ENCODE measurements at places on chromosomes 13 and 19.

DNA sequence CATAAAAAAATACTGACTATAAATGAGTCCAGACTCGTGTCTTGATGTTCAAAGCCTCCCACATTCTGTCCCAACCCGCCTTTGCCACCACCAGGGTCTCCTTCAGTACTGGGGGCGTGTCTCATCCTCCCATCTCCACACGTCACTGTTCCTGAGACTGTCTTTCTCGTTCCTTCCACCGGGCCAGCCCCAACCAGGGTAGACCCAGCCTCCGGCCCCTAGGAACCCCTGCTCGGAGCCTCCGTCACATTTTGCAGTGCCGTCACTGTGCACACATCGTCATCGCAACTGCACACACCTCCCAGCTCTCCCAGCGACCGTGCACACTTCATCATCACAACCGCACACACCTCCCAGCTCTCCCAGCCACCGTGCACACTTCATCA is 73.4 kb downstream of the SPACA7 start:
- DNase-seq, result no peak

DNA sequence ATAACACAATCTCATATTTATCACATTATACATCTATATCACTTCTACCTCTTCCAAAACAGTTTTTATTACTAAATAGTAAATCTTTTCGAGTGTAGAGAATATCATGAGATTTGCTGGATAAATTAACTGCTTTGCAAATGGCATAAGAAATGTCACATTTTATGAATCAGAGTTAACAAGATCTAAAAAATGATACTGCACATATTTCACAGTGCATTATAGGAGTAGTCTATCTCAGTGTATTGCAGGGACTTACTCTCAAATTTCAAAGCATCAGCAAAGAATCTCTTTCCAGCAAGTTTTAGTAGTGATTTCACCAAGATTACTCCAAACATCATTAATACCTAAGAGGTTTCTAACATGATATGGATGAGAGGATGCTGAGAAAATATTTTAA is 687.1 kb upstream of the SLITRK1 start:
- DNase-seq, result no peak

GRCh38 chr19:34265221-34265650 is 10.9 kb downstream of the GARRE1 start:
- DNase-seq, result no peak

- DNase-seq, result no peak
Observed at GRCh38 chr13:95647321-95647720, 2.8 kb upstream of the DZIP1 start.

GRCh38 chr13:96783511-96783910 is 210.8 kb downstream of the OXGR1 start:
- no peak for DNase-seq

DNA sequence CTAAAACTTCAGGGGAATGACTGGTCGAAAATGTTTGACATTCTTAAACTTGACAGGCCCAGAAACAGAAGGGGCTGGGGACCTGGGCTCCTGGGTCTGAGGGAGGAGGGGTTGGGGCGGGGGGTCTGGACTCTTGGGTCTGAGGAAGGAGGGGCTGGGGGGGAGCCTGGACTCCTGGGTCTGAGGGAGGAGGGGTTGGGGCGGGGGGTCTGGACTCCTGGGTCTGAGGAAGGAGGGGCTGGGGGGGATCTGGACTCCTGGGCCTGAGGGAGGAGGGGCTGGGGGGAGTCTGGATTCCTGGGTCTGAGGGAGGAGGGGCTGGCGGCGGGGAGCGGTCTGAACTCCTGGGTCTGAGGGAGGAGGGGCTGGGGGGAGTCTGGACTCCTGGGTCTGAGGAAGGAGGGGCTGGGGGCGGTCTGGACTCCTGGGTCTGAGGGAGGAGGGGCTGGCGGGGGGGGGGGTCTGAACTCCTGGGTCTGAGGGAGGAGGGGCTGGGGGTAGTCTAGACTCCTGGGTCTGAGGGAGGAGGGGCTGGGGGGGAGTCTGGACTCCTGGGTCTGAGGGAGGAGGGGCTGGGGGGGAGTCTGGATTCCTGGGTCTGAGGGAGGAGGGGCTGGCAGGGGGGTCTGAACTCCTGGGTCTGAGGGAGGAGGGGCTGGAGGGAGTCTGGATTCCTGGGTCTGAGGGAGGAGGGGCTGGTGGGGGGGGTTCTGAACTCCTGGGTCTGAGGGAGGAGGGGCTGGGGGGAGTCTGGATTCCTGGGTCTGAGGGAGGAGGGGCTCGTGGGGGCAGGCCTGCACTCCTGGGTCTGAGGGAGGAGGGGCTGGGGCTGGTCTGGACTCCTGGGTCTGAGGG is 5.5 kb upstream of the KLK6 start:
- DNase-seq, result no peak

- DNase-seq, result no peak
Observed at GRCh38 chr13:101727118-101727517, 274.6 kb downstream of the ITGBL1 start.

DNA sequence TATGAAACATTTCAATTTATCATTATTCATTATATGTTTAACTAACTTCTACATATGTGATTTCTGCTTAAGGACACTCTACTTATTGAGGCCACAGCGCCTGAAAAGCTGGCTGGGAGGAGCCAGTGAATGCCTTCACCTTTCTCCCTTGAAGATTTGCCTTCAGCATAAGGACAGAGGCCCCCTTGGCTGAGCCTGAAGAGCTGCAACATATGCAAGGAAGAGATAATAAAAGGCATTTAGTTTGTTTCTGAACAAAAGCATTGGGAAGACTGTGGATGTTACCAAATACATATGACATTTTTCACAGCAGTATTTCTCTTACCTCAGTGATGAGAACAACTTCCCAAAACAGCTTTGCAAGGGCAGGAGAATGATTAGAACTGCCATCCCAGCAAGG is 92.1 kb downstream of the ABCC4 start:
- no peak for DNase-seq

- no peak for DNase-seq
Observed at GRCh38 chr13:113152984-113153809, 5.3 kb upstream of the PROZ start.

GRCh38 chr19:55146078-55146704 is 2.8 kb downstream of the TNNT1 start:
- DNase-seq, result no peak

- DNase-seq, result no peak
Observed at GRCh38 chr19:44931541-44931940, 10.5 kb upstream of the APOC4 start.

GRCh38 chr13:71274923-71275608 is 591.9 kb downstream of the DACH1 start:
- DNase-seq, result no peak

DNA sequence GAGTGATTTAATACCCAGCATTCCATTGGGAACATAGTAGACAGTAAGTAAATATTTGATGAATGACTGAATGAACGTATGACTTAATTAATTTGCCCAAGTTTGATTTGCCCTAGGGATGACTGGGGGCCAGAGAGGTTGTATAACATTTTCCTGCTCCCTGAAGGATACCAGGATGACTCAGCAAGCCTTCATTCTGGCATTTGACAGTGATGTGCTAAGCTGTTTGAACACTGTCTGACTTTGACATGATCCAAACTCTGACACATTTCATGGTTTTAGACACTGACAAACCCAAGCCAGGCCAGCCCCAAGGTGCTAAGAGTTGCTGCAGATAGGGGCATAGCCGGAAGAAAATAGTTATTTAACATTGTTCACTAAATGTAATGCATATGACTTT is 53.4 kb upstream of the KLF12 start:
- DNase-seq, result no peak

- DNase-seq, result no peak
Observed at GRCh38 chr13:84086847-84087162, 204.5 kb upstream of the SLITRK1 start.

- DNase-seq, result no peak
Observed at GRCh38 chr19:5354403-5354802, 13.8 kb upstream of the PTPRS start.

- DNase-seq, result no peak
Observed at GRCh38 chr19:54399189-54399588, 16.1 kb upstream of the TTYH1 start.

- DNase-seq, result no peak
Observed at GRCh38 chr13:85853161-85853894, 54.1 kb upstream of the SLITRK6 start.

GRCh38 chr13:20401531-20401930 is 124.1 kb downstream of the CRYL1 start:
- no peak for DNase-seq

- DNase-seq, result no peak
Observed at GRCh38 chr13:21434588-21434987, 24.5 kb downstream of the ZDHHC20 start.

- DNase-seq, result no peak
Observed at GRCh38 chr13:111482806-111483620, 162.6 kb downstream of the TEX29 start.

- no peak for DNase-seq
Observed at GRCh38 chr13:95862408-95862807, 185.5 kb downstream of the DNAJC3 start.

- no peak for DNase-seq
Observed at GRCh38 chr13:27022571-27023311, 148.9 kb downstream of the USP12 start.

- DNase-seq, result no peak
Observed at GRCh38 chr13:88112526-88112925, 441.4 kb downstream of the SLITRK5 start.

DNA sequence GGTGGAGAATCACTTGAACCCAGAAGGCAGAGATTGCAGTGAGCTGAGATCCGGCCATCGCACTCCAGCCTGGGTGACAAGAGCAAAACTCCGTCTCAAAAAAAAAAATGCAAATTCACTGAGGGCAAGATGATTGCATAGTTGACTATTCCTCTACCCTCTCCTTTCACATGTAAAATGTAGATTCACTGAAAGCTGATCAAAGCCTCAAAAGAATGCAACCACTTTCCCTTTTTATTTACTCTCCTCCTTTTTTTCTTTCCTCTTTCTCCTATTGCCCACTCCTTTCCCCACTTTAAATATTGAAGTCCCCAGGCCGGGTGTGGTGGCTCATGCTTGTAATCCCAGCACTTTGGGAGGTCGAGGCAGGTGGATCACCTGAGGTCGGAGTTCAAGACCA is 6.3 kb downstream of the TEX101 start:
- no peak for DNase-seq

GRCh38 chr19:8831832-8832131 is 322 bp downstream of the ZNF558 start:
- DNase-seq, result no peak

DNA sequence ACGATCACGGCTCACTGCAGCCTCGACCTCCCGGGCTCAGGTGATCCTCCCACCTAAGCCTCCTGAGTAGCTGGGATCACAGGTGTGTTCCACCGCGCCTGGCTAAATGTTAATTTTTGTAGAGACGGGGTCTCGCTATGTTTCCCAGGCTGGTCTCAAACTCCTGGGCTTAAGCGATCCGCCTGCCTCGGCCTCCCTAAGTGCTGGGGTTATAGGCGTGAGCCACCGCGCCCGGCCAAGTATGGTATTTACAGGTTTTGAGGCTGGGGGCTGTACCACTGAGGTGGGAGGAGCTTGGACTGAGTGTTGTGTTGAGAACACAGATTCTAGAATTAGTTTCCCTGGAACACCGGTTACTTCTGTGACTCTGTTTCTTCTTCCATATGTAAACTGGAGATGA is 452 bp upstream of the PPM1N start:
- DNase-seq, result no peak

DNA sequence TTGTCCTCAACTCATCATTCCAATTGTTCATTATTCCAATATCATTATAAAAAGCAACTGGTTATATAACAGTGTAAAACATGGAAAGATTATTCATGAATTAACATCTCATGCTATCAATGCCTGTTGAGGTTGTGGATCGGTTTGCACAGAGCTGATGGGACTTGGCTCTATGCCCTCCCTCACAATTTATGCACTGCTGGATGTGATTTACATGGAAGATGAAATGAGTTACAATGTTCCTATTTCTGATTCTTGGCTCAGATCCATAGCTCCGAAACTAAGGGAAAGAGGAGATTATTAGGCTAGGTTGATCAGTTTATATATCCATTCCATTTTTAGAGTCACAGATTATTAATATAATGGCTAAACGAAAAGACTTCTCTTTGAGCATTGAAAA is 38.6 kb downstream of the SCEL start:
- DNase-seq, result no peak

- DNase-seq, result no peak
Observed at GRCh38 chr19:16938211-16938610, 49.4 kb downstream of the F2RL3 start.

DNA sequence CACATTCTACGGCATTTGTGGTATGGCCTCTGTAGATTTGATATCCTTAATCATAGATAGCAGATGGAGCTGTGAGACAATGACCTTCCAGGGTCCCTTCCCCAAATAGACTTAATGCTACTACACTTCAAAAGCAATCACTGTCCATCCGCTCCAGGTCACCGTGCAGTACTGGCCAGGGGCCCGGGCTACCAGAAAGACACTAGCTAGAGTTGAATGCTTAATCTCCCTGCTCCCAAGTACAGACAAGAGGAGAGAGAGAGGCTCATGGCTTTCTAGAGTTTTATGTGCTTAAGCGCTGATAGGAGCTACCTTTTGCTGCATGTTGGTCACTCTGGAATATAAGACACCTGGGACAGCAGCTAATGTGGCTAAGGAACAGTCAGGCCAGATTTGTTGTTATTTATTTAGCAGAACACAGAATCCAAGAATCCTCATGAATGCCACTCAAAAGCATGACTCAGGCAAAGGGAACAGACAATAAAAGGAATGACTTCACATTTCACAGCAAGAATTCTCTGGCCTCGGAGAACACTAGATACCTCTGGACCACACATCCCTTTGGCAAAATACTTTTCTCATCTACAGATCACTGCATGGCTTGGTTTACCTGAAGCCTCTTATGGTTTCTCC is 165.0 kb downstream of the LACC1 start:
- DNase-seq, result no peak

DNA sequence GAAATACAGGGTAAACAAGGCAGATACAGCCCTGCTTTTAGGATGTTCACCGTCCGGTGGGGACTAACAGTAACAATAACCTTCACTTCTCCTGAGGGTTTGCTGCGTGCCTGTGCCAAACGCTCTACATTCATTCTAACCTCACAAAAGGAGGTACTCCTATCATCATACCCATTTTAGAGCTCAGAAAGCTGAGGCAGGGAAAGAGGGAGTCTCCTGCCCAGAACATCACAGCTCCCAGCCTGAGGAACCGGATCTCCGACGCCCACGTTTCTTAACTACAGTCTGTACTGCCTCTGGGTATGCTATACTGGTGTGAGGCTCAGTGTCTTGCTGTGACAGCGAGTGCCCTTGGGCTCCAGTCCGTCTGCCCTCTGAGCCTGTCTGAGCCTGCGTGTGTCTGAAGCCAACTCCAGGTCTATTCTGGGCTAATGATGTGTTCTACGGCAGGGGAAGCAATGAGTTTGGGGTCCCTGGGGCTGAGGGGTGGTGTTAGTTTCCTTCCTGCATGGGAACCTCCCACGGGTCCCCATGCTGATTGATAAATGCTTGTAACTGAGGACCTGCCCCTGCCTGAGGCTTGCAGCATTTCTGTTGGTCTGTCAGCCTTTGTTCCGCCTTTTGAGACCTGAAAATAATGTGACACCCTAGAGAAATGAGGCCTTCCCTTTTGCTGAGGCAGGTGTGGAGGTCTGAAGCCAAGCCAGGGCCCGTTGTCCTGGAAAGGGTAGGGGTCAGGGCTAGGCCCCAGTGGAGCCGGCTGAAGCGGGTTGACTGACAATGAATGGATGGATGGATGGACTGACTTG is 4.9 kb downstream of the LIPE start:
- no peak for DNase-seq

All from NCI-H187 treated with DMSO at 0.1 percent for 48 hours (cell line).